ENCODE measurements at places on chromosomes 13 and 19.
A peak's percentile ranks its signal among the peaks of the same experiment; 100 is the strongest.

GRCh38 chr13:34667286-34668218 lies 274.5 kb upstream of the NBEA start:
- no peak for DNase-seq

- DNase-seq = no peak
Measured at GRCh38 chr19:2820112-2820702, 539 bp downstream of the ZNF554 start.

GRCh38 chr13:108895220-108895704 lies 265.9 kb downstream of the MYO16 start:
- peak; percentile 21 for DNase-seq

GRCh38 chr13:44857061-44857460 lies 132.2 kb downstream of the NUFIP1 start:
- DNase-seq = no peak

GRCh38 chr19:6674868-6675305 lies 4.9 kb upstream of the TNFSF14 start:
- DNase-seq = peak; percentile 74

GRCh38 chr13:29452773-29453616 lies 142.5 kb downstream of the SLC7A1 start:
- DNase-seq = no peak

- DNase-seq = no peak
Measured at GRCh38 chr13:75639454-75639853, 3.3 kb downstream of the LMO7 start.

DNA sequence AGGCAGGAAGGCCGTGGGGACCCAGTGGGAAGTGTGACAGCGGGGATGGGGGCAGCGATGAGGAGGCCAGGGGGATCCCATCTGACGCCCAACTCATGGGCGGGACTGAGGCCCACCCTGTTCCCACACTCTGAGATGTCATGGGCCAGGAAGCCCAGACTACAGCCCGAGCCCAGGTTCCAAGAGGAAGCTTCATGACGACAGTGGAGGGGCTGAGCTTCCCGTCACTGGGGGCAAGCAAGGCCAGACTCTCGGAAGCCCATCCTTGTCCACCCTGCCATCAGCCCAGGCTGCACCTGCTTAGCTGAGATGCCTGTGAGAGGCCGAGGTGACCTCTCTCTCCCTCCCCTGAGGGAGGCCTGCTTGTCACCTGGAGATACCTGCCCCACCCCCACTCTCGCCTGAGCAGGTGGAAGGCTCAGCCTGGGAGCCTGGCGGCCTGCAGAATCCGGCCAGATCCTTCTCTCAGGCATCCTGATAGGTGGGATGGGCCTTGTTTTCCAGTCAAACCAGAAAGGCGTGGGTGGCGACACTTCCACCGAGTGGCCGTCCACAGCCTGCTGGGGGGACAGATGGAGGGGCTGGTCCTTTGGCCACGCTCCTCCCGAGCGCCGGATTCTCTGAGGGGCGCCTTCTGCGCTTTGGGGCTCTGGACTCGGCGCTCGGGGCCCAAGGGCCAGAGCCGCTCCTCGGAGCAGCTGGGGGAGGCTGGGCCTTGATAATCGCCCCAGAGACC lies 4.8 kb downstream of the ZBTB7A start:
- no peak for DNase-seq

DNA sequence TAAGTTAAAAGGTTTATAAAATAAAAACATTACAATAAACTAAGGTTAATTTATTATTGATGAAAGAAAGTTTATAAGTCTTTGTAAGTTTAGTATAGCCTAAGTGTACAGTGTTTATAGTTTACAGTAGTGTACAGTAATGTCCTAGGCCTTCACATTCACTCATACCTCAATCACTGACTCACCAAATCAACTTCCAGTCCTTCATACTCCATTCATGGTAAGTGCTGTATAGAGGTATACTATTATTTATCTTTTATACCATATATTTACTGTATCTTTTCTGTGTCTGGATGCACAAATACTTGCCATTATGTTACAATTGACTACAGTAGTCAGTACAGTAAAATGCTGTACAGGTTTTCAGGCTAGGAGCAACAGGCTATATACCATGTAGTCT lies 490.0 kb downstream of the GPC6 start:
- DNase-seq = no peak

GRCh38 chr19:38184815-38185214 lies 39.2 kb downstream of the DPF1 start:
- DNase-seq = no peak

GRCh38 chr13:28474491-28475134 lies 20.3 kb downstream of the FLT1 start:
- no peak for DNase-seq

DNA sequence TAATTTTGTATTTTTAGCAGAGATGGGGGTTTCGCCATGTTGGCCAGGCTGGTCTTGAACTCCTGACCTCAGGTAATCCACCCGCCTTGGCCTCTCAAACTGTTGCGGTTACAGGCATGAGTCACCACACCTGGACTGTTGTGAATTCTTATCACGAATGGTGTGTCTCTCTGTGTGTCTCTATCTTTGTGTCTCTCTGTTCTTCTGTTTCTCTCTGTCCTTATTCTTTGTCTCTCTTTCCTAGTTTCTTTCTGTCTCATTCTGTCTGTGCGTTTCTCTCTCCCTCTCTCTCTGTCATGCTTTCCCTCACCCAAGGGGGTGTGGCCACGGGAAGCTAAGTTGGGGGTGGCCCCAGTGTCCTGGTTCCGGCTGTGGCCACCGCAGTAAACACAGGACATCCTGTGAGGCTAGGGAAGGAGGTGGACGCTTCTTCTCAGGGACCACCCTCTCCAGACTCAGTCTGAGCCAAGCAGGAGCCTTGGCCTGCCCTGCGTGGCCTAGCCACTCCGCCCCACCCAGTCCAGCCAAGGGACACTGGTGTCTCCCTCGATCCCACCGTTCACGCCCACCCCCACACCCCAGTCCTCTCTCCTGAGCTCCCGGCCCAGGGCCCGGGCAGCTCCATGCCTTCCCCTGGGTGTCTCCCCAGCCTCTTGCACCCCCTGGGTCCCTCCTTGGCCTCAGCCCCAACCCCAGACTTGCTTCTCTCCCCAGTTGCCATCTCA lies 3.9 kb upstream of the PRX start:
- peak; percentile 28 for DNase-seq

DNA sequence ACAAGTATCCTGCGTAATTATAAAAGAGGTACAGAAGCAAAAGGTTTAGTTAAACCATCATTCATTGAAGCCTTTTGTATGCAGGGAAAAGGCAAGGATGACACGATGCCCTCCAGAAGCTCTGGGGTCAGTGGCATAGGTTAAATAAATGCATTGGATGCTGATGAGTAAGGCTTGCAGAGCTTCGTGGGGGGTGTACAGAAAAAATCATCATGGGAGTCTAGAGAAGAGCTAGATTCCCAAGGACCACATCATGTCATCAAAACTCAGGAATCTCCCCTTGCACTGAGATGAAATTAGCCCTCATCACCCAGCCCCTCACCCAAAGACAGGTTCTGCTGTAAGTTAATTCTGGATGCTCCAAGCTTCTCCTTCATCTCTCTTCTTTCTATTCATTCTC lies 8.3 kb downstream of the FPR1 start:
- no peak for DNase-seq

DNA sequence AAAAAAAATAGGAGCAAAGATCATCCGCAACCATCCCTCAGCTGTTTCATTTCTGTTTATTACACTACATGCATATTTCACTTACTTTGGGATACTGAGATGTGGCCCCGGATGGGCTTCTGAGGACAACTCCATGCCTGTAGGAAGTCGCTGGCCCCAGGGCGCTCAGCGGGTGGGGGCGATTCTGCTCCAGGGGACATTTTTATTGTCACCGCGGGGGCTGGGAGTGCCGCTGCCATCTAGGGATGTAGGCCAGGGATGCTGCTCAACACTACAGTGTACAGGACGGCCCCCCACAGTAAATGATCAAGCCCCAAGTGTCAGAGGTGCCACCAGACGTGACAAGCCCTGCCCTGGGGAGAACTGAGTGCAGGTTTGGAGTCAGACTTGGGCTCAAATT lies 6.4 kb upstream of the BST2 start:
- DNase-seq = no peak

DNA sequence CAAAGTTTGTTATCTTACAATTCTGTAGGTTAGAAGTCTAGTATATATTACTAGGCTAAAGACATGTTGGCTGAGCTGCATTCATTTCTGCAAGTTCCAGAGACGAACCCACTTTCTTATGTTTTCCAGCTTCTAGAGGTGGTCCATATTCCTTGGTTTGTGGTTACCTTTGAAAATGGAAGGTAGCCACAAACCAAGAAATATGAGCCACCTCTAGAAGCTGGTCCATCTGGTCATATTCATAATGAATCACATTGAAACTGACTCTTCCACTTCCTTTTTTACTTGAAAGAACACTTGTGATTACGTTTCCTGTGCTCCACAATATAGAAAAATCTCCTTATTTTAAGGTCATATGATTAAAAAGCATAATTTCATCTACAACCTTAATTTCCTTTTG lies 943.0 kb upstream of the PCDH9 start:
- no peak for DNase-seq

DNA sequence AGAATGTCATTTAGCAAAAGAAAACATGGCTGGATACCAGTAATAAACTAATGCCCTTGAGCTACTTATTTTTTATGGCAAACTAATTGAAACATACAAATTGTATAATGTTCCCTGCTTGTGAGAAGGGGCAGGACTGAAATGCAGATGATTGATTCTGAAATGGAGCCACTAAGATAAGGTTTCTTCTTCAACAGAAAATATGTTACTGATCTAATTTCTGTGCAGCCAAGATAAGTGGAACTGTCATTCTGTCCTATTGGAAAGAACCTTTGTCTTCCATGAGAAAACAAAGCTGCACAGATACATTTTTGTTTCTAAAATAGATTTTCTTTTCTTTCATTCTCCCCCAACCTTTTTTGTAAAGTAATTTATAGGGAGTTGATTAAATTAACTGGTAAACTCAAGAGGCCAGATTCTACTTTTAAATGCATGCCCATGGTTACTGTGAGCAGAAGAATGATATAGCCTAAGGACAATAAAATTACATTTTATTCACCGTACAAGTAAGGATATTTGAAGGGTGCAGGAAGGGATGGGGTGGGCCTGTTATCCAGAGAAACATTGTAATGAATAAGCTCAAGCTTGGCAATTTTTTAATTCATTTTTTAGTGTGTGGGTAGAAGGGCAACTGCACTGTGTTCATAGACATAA lies 39.9 kb downstream of the STARD13 start:
- no peak for DNase-seq

GRCh38 chr19:1285737-1286360 lies at the start of gene EFNA2:
TSS of gene EFNA2 (plus strand) at chr19:1285873. CDS start at chr19:1286169, 296 bp downstream.
- DNase-seq = no peak

GRCh38 chr19:32971012-32971595 lies 654 bp downstream of the CEP89 start:
- no peak for DNase-seq

- DNase-seq = no peak
Measured at GRCh38 chr13:98298599-98298998, 121.5 kb upstream of the RNF113B start.

- DNase-seq = no peak
Measured at GRCh38 chr13:104694397-104694796, 1628.2 kb upstream of the SLC10A2 start.

DNA sequence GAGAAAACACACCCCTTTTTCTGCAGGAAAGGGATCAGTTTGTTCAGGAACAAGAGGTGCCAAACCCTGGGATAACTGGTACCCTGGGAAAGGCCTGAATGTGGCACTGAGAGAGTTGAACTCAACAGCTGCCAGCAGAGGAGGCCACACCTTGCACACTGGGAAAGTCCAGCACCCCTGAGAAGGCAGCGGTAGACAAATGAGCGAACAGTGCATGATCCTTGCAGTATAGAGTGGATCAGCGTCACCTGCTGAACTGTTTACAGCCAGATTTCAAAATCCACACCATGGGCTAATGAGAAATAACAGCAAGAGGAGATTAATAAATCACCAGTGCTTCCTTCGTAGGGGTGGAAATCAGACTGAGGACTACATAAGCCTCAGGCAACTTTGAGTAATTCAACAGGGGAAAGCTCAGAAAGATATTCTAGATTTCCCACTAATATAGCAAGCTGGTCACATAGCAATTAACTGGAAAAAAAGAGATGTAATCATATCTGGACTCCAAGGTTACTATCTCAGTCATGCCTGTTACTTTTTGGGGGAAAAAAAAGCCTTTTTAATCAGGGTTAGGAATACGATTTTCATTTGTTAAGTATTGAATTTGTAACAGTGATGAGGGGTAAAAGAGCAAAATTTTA lies 52.0 kb downstream of the DCT start:
- no peak for DNase-seq

DNA sequence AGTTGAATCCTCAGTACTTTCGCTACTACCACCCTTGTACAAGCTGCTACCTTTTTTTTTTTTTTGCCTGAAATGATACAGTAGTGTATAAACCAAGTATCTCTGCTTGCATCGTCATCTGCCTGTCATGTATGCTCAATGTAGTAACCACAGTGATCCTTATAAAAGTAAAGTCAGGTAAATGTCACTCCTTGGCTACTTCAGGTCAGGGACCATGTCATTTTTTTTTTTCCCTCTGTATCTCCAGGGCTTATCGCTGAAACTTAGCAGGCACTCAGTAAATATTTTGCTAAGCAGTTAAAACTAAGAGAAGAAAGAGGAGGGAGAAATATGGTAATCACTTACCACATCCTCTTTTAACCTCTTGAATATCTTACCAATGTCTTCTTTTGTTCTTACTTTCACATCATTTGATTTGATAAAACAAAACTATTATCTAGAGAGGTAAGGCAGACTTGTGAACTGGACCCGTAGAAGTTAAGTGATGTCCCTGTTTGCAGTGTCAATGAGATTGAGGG lies 96.8 kb upstream of the KLF12 start:
- DNase-seq = peak; percentile 59

- DNase-seq = peak; percentile 42
Measured at GRCh38 chr19:10762656-10763055, 44.8 kb downstream of the DNM2 start.

- no peak for DNase-seq
Measured at GRCh38 chr19:9362905-9363304, at the start of gene ZNF177. TSS of gene ZNF177 (plus strand) at chr19:9363013. CDS start at chr19:9378312, 15,299 bp downstream.

GRCh38 chr13:101746513-101746912 lies 294.0 kb downstream of the ITGBL1 start:
- DNase-seq = no peak

DNA sequence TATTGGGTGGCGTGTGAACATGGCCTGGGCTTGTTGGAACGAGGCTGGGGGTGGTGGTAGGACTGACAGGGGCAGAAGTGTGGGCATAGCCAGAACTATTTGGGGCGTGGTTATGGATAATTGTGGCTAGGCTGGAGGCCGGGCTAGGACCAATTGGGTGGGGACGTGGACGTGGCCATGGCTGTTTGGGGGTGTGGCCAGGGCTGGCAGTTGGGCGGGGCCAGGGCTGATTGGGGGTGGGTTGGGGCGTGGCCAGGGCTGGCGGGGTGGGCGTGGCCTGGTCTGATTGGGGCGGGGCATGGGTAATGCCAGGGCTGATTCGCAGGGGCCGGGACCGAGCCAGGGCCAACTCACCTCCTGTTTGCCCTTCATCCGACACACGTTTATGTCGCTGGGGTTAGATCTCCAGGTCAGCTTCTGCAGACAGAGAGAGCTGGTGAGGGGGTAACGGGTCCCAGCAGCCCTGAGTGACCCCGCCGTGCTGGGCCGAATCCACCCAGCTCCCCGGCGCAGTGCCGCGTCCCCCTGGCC lies 2.8 kb downstream of the SEMA6B start:
- no peak for DNase-seq

- DNase-seq = no peak
Measured at GRCh38 chr13:30157616-30157993, 149.7 kb downstream of the KATNAL1 start.

- no peak for DNase-seq
Measured at GRCh38 chr19:31512181-31512970, 163.1 kb upstream of the TSHZ3 start.
